Fibroblast of skin of left biceps (primary cell): ENCODE measurements at places on chromosomes 7 and 10.

DNA sequence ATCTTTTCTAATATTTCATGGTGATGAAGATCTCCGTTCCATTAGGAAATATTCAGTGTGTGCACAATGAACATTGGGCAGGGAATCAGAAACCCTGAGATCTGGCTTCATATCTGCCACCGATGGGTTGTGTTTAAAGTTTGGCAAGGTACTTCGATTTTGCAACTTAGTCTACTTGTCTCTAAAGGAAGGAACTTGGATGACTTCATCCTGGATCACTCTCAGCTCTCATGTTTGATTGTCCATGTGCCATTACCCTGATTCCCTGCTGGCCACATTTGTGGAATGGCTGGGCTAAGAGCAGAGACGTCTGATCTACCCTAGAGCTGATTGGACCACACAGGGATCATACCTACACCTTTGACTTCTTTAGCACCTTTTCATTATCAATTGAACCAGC, 177.0 kb upstream of the KMT2E start:
- no peak for DNase-seq

GRCh38 chr7:15687546-15688278, 1.2 kb upstream of the MEOX2 start:
- no peak for DNase-seq

DNA sequence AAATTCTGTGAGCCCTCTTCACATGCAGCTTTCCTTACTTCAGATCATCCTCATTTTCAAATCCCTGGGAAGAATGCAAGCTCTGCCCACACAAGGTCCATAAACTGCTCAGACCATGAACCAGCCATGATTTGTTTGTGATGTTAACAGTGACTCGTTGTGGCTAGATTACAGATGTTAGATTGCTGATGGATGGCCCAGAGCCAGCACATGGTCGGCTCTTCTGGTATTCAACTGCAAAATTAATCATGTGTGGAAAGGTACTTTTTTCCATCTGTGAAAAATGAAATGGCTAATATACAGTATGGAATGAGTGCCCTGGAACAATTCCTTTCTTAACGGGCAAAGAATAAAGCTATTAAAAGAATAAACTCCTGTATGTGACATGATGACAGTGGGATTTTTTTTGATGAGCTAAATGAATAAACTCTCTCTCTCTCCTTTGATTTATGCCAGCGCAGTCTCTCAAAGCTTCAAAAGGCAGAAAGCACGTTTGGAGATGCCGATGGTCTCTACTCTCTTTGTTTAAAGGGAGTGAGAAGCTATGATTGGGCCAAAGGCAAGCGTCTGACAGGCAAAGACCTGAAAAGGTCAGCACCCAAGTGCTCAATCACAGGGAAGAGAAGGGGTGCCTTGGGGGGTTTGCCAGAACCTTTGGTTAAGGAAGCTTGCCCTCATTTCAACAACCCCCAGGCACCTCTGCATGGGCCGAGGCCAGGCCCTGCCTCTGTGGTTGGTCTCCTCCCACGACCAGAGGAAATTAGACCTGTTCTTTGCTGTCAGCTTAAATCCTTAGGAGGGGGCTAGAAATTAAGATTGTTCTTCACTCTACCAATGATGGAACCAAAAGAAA, 444.0 kb upstream of the NFE2L3 start:
- DNase-seq, result peak; percentile 43

- DNase-seq, result no peak
These were observed 473.7 kb downstream of the SUGCT start for GRCh38 chr7:40608321-40609075.

- DNase-seq, result no peak
These were observed 183.4 kb downstream of the HTR7 start for GRCh38 chr10:90674461-90674860.

DNA sequence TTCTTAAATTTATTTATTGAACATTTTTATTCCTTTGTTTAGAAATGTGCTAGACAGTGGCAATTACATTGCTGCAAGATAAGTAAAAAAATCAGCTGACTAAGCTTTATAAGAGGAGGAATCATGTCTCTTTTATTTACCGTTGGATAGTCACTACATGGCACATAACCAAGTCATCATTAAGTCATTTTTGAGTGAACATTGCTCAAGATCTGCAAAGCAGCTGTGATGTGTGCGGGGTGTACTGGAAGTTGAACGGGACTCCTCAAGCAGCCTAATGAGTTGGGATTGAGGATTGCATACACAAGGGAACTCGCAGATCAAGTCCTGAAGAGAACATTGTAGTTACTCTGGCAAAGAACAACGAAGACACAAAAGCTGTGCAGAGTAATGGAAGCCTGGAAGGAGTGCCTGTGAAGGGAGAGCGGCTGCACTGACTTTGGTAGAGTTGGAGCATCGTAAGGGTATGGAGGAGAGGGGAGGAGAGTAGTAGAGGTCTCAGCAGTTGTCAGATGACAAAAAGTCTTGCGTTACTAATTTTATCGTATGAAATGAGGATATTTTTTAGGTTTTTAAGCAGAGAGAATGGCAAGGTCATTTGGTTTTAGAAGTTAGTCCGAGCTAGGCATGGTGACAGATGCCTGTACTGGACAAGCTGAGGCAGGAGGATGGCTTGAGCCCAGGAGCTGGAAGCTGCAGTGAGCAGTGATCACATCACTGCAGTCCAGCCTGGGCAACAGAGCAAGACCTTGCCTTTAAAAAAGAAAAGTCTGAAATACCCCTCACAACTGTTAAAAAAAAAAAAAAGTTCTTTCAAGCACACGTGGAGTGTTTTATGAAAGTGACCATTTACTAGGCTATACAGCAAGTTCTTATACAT, 95.1 kb downstream of the BMPR1A start:
- peak; percentile 77 for DNase-seq

GRCh38 chr7:115363916-115364315, 442.0 kb downstream of the MDFIC start:
- DNase-seq, result no peak

DNA sequence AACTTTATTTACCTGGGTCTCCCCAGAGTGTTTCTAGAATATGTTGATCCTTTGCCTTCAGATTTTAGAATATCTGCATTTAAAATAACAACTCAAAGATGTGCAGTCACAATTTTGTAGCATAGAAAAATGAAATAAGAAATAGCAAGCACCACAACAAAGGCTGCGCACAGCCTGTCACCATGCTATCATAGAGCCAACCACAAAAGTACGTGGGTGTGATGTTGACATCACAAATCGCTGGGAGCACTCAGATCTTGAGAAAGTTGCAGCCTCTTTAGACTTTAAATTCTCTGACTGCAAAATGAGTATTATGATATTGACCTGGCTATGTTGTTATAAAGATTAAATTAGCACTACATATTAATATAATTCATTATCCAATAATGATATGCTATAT, 177.9 kb downstream of the TNS3 start:
- no peak for DNase-seq

DNA sequence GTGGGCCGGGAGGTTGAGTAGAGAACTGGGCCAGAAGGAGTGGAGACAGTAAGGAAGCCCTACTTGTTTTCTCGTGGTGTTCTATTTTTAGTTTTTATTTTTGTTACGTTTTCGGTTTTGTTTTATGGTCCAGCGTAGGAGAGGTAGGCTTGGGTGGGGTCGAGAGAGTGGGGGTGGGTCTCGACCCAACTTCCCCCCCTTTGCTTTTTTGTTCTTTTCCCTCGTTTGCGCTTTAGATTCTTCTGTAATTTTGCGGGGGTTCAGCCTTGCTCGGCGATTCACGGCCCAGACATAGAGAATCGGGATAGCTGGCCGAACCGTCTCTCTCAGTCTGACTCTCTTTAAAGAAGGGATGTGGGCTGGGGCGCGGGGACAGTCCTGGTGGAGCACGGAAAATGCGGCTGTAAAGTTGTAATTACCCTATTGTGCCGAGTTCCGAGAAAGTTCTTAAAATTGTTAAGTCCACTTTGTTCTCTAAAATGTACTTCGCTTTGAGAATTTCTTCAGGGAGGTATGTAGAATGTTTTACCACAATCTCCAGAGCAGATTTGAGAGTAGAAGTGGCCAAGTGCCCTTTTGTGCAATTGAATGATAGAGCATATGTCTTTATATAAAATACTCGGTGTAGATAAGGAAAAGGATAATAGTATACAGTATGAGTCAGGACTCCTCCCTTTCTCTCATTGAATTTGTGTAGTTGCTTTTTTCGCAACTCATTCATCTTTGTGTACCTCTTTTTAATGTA, 816 bp downstream of the DMTF1 start:
- no peak for DNase-seq

DNA sequence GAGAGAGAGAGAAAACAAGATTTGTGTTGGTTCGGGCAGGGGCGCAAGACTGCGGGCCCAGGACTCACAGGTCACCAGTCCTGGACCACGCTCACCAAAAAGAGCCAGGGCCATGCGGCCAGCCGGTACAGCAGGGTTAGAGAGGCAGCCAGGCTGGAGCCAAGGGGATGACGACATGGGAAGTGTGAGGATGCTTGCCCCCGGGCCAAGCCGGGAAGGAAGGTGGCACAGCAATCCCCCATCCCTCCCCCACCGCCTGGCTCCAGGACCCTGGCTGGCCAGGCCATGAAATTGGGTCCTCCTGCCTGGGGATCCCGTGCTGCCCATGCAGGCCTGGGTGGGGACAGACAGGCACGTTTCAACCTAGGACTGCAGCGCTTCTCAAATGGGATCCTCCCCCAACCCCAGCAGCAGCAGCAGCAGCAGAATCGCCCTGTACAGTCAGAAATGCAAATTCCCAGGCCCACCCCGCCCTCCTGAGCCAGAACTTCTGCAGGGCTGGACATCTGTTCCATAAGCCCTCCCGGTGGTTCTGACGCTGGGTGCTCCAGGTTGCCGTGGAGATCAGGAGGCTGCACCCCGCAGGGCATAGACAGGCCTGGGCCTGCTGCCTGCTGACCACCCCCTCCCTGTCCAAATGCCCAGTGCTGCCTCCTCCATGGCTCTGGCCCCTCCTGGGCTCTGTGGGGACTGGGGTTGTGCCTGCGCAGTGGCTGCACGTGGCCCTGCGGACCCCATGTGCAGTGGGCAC, 35.0 kb downstream of the YKT6 start:
- DNase-seq, result no peak

GRCh38 chr7:141342621-141343408, 208.4 kb upstream of the AGK start:
- DNase-seq, result no peak

- no peak for DNase-seq
These were observed 155.1 kb upstream of the MKI67 start for GRCh38 chr10:128281343-128281742.

GRCh38 chr7:91226411-91226810, 37.8 kb upstream of the FZD1 start:
- DNase-seq, result no peak

DNA sequence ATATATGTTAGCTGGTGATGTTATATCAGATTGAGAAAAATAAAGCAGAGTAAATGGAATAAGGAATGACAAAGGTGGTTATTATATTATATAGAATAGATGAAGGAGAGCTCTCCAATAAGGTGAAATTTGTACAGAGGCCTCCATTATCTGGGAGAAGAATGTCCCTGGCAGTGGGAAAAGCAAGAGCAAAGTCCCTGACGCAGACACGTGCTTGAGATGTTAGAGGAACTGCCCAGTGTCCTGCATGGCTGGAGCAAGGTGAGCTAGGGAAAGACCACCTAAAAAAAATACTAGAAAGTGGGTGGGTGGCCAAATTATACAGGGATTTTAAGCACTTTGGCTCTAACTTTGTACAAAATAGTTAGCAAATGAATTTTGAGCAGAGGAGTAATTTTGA, 120.7 kb downstream of the MDFIC start:
- DNase-seq, result no peak

GRCh38 chr10:25766687-25767221, 167.3 kb upstream of the MYO3A start:
- no peak for DNase-seq

GRCh38 chr7:149229526-149229925, 9.9 kb upstream of the ZNF212 start:
- no peak for DNase-seq

GRCh38 chr7:141027043-141027442, 12.3 kb upstream of the MRPS33 start:
- DNase-seq, result no peak

- DNase-seq, result no peak
These were observed 127.5 kb downstream of the DNAJB6 start for GRCh38 chr7:157464111-157464970.

- DNase-seq, result no peak
These were observed 1.8 kb downstream of the HMX2 start for GRCh38 chr10:123149568-123150270.

DNA sequence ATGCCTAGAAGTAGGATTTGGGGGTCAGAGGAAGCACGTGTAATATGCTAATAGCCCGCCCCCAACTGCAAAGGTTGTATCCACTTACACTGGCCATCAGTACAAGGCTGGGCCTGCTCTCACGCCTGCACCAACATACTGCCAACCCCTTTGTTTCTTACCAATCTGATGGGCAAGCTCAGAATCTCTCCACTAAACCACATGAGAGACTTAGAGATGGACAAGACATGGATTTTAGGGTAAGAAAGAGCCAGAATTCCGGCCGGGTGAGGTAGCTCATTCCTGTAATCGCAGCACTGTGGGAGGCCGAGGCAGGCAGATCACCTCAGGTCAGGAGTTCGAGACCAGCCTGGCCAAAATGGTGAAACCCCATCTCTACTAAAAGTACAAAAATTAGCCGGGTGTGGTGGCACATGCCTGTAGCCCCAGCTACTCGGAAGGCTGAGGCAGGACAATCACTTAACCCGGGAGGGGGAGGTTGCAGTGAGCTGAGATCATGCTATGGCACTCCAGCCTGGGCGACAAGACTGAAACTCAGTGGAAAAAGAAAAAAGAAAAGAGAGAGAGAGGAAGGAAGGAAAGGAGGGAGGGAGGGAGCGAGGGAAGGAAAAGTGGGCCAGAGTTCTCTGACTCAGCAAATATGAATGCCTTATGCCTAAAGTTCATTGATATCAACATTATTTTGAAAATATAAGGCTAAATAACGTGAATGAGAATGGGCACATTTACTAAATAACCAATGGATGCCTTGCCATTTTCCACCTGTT, 162.2 kb downstream of the SLIT1 start:
- DNase-seq, result no peak

GRCh38 chr7:74297516-74298233, 8.5 kb downstream of the CLIP2 start:
- no peak for DNase-seq

DNA sequence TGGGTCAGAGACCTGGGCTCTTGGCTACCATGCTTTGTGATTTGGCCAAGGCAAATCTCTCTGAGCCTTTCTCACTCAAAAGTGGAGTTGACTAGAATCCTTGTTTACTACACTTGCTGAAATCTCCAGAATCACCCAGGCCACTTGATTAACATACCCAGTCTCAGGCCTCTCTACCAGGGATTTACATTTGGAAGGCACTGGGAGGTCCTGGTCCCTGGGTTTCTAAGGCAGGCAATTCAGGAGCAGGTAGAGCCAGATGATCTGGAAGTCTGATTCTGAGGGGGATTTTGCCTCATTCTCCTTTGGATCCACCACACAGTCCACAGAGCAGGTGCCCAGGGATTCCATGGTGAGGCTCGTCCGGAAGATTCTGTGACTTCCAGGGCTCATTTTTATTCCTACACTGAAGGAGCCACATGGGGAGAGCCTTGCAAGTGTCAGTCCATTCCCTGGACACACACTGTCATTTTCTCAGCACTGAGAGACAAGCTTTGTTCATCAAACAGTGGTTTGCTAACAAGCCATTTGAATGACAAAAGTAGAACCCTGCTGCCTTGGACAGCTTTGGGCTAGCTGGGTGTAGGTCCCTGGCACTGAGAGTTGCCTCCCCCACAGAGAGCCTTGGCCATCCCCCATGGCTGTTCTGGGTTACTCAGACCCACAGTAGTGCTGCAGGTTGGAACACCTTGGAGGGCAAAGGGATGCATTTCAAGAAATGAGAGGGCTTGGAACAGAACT, 74.2 kb downstream of the NOC3L start:
- no peak for DNase-seq

- DNase-seq, result no peak
These were observed 328.2 kb upstream of the MAGI2 start for GRCh38 chr7:79781716-79782115.
